ENCODE measurements at places on chromosomes 3 and 15.

- DNase-seq: no peak
Measured at GRCh38 chr3:88114878-88115549, 34.7 kb upstream of the C3orf38 start.

DNA sequence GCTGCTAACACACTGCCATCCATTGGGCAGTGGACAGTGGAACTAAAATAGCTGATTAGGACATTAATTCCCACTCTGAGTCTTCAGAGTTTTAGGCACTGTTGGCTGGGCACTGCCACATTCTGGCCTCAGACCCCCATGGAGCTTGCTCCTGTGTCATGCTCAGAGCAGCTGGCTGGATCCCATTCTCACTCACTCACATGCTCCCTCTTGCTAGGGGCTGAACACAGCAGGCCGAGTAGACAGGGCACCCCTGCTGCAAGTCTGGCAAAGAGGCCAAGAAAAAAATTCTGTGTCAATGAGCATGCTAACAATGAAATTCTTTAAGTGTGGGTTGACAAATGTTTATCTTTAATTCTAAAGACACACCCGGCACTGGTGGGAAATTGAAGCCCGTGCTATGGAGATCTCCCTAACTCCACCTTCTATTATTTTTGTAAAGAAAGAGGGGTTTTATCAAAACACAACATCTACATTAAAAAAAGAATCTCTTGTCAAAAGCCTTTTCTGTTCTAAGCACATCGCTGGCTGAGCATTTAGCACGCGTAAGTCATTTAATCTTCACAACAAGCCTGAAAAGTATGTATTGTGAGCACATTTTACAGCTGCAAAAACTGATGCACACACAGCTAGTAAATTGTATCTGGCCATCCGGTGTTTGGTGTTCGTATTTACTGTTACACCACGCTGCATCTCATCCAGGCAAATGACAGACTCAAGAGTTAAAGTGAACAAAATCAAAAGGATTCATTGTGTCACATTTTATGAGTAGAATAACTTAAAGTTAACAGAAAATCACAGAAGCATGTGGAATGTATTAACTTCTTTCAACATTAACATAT is 362.1 kb downstream of the PLOD2 start:
- DNase-seq: no peak

- no peak for DNase-seq
Measured at GRCh38 chr3:46022909-46023785, 4.1 kb downstream of the XCR1 start.

DNA sequence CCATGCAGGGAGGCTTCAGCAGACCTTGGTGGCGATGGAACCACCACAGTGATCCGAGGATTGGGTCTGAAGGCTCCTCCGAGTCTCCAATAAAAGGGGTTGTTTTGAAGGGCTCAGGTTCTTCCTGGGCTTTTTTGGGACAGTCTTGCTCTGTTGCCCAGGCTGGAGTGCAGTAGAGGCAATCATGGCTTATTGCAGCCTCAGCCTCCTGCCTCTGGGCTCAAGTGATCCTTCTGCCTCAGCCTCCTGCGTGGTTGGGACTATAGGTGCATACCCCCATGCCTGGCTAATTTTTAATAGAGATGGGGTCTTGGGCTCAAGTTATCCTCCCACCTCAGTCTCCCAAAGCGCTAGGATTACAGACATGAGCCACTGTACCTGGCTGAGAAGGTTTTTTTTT is 84.8 kb downstream of the IGF1R start:
- no peak for DNase-seq

DNA sequence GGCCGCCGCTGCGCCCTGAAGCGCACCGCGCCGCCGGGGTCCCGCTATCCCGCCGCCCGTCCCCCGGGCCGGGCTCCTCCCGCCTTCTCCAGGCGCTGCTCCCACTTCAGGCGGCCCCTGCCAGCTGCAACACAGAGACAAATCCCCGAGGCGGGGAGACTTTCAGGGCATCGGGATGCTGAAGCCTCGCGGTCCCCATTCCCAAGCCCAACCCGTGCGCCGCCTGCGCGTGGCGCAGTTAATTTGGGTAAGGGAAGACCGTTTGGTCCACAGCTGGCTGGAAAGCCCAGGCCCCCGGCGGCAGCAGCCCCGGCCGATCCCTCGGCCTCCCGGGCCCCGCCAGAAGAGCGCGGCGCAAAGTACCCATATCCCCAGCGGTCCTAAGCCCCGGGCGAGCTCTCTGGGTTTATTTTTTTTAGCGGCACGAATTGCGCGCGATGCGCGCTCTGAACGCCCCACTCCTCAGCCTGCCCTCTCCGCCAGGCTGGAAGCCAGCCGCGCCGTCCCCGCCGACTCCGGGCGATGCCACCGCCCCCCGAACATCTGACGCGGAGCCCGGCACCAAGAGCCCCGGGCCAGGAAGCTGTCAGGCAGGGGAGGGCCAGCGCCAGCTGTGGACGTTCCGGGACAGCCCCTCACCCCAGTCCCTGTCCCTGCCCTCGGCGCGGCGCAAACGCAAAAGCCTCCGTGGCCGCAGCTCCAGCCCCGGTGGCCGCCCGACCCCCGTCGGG is 517 bp downstream of the FBN1 start:
- DNase-seq: no peak

GRCh38 chr3:112032098-112032731 is 2.3 kb upstream of the TMPRSS7 start:
- no peak for DNase-seq

DNA sequence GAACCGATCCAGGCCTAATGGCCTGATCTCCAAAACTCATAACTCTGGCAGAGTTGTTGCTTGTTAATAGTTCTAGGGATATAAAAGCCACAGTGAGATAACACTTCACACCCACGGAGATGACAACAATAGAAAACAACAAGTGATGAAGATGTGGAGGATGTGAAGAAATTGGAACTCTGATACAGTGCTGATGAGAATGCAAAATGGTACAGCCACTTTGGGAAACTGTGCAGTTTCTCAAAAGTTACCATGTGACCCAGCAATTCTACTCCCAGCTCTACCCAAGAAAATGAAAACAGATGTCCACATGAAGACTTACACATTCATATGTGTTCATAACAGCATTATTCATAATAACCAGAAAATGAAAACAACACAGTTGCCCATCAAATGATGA is 3.8 kb downstream of the CMTM7 start:
- no peak for DNase-seq

- DNase-seq: no peak
Measured at GRCh38 chr3:79558943-79559342, 208.9 kb downstream of the ROBO1 start.

- no peak for DNase-seq
Measured at GRCh38 chr3:6229778-6230410, 631.0 kb upstream of the GRM7 start.

GRCh38 chr15:56322444-56322843 is 42.8 kb upstream of the TEX9 start:
- DNase-seq: no peak

DNA sequence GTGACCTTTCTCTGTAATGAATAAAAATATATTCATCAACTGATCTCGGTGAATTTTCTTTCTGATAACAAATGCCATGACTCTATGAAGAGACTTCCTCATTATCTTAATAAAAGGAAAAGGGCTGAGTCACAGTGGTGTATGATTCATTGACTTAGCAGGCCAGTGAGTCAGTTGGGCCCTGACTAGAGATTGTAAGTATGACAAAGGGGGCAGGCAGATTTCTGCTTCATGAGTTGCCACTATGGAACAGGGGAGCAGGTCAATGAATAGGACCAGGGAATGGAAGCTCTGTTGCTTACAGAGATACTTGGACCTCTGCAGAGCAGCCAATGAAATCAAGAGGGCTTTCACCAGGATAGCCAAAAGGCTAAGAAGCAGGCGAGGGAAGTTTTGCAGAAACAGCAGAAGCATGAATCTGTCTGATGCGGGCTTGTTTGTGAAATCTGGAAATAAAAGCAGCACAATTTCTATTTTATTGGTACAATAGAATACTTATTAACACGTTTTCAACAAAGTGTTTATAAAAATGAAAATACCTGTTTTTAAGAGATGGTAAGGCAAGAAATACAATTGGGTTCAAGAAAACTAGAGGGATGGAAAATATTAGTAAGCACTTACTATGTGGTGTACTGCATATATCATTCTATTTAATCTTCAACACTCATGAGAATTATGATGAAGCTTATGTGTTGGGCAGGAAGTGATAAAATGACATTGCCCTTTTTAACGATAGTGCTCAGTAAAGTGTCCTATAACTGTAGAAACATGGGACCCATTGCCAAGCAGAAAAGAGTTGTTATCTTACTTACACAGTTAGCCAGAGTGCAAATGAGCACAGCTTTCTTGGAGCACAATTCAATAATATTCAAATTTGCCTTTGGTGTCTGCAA is 169.8 kb upstream of the MYRIP start:
- peak; percentile 10 for DNase-seq

DNA sequence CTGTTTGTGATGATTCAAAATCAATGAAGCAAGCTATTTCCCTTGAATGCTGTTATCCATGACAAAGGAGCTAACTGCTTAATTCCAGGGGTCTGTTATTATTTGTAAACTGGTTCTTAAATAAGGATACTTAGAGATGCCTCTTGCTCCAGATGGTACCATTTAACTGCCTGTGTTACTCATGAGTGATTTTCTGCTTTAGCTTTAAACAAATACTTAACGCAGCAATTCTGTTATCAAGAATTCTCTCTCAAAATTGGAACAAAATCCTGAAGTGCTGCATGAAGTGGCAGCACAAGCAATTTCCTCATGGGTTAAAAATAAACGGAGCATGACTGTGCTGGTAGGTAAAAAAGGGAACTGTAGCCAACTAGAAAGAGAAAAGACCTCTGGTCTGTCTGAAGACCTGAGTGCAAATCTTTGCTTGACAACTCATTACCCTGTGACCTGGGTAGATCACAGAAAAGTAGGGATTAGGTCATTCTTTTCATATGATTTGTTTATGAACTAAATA is 62.5 kb upstream of the GBE1 start:
- DNase-seq: no peak

- no peak for DNase-seq
Measured at GRCh38 chr3:155884292-155884691, 13.8 kb downstream of the GMPS start.

- DNase-seq: no peak
Measured at GRCh38 chr15:38168467-38169070, 84.1 kb upstream of the SPRED1 start.

DNA sequence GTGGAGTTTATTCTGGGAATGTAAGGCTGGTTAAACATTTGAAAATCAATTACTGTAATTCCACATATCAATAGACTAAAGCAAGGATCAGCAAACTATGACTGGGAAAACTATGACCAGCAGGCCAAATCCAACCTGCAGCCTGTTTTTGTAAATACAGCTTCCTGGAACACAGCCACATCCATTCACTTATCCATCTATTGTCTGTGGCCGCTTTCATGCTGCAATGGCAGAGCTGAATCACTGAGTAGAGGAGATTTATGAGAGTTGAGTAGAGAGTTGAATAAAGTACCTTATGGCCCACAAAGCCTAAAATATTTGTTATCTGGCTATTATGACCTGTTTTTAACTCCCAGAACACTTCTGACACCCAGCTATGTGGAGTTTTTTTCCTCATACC is 12.2 kb downstream of the MYLK start:
- DNase-seq: no peak

- DNase-seq: no peak
Measured at GRCh38 chr3:156371701-156372100, 183.2 kb downstream of the SSR3 start.

GRCh38 chr3:112484352-112484751 is 14.9 kb downstream of the BTLA start:
- DNase-seq: no peak

DNA sequence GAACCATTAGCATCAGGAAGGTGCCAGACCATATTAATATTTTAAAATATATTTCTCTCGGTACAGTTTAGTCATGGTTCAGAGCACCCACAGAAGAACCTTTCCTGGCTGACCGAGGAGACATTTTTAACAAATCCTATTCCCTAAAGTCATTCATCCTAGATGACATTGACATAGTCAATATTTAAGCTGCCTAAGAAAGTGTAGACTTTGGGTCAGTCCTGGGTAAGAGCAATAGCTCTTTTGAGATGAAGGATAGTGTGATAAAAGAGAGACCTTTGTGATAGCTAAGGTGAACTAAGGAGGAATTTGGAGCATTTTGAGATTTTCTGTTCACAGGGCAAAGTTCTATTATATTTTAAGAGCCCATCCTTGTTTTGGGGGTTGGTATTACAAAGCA is 47.5 kb downstream of the ZNF609 start:
- DNase-seq: no peak

DNA sequence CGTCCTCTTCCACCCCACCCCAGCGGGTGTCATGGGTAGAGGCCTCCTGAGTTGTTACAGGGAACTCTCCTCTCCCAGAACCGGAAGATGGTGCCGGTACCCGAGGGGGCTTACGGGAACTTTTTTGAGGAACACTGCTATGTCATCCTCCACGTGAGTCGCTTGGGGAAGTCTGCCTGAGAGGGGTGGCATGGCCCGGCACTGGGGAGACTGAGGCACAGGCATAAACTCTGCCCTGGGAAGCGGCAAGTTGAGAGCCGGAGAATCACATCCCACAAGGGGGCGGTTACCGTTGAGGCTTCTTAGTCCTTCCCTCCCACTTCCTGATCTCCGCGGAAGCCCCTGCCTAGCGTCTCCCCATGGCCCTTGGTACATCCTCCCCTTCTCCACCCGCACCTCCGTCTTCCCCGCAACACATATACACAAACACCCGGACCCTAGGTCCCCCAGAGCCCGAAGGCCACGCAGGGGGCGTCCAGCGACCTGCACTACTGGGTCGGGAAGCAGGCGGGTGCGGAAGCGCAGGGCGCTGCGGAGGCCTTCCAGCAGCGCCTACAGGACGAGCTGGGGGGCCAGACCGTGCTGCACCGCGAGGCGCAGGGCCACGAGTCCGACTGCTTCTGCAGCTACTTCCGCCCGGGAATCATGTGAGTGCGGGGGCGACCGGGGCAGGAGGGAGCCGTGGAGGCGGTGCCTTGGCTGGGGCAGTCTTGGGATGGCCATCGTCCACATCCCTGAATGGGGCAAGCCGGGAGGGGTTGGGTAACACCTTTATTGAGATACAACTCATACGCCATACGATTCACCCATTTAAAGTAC is 3.4 kb downstream of the VILL start:
- DNase-seq: no peak

DNA sequence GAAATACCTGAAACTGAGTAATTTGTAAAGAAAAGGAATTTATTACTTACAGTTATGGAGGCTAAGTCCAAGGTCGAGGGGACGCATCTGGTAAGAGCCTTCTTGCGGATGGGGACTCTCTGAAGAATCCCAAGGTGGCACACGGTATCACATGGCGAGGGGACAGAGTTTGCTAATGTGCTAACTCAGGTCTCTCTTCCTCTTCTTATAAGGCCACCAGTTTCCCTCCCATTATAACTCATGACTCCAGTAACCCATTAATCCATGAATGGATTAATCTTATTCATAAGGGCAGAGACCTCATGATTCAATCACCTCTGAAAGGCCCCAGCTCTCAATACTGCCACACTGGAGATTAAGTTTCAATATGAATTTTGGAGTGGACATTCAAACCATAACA is 15.7 kb downstream of the ZBED2 start:
- no peak for DNase-seq

GRCh38 chr3:178244733-178245709 is 291.2 kb upstream of the KCNMB2 start:
- DNase-seq: no peak

Data from hematopoietic multipotent progenitor cell treated with erythropoietin and hydrocortisone succinate and interleukin-3 and kit ligand, for 17 days (in vitro differentiated cells).